ENCODE measurements at places on chromosomes 6 and 20.

DNA sequence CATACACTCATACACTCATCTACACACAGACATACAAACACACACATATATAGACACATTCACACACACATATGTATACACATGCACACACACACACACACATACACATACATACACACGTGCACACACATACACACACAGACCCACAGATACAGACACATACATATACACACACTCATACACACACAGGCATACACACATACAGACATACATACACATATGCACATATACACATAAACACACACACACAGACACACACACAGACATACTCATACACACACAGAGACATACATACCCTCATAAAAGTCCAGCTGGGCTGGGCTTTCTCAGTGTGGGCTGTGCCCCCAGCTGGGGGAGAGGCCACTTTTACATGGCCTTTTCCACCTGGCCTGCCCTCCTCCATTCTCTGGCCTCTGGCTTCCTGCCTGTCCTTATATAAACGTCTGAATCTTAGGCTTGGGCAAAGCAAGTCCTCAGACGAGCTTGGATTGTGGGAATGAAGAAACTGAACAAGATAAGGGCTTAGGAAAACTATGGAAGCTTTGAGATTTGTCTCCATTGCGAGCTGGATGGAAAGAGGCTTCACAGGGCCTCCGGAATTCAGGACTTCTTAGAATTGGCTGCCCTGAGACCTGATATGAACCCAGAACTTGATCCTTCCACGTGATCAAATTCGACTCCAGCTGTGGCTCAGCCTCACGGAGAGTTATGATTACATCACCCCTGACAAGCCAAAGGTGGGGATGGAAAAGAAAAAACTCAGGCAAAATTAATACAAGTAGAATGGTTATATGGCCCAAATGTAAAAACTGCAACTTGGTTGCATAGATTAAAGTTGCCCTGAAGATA lies 22.5 kb upstream of the CST3 start:
- DNase-seq = no peak

DNA sequence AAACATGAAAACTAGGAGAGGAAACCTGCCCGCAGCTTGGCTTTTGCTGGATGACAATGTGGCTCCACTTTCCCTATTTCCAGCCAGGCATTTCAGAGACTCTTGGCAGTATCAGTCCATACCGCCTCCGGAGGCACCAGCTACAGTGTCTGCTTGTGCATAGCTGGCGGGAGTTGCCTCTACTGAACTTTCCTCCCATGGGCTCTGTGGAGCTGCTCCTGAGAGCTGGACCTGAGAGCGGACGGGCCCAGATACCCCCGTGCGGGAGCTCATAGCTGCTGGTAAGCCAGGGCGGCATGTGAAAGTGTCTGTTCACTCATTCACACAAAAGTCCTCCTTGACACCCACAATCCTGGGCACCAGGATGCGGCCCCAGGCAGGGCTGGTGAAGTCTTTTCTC lies 130.3 kb upstream of the PMEPA1 start:
- no peak for DNase-seq

DNA sequence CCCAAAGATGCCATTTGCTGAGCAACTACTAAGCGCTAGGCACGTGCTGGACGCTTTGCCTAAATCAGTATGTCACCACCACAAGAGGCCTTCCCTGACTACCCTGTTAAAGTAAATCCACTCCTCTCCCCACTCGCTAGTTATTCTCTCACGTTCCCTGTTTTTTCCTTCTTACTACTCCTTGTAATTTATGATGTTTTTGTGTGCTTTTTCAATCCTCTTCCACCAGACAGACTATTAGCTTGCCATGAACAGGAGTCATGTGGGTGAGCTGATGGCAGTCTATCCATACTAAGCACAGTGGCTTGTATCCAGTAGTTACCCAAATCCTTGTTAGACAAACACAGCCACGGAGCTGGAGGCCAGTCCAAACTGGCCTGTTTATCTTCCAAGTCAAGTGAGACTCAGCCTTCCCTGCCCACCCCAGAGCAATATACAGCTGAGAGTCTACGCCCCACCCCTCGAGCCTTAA lies 41.2 kb downstream of the C6orf132 start:
- DNase-seq = no peak

DNA sequence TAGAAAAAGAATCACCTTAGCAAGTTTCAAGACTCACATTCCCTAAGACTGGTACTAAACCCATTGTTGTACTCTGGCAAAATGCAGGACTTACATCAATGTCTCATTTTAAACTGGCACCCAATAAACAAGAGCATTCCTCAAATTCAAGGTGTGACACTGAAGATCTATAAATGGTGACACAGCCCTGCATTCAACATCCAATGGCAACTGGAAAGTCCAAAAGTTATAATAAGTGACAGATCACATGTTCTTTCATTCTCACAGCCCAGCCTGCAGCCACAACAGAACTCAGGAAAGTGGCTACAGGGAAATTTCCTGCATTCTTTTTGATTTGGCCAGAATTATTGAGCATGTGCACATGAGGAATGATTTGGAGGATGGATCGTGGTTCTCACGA lies 57.5 kb downstream of the MBOAT1 start:
- DNase-seq = no peak

GRCh38 chr6:106114492-106114891 lies 28.4 kb downstream of the PRDM1 start:
- no peak for DNase-seq

- DNase-seq = no peak
Observed at GRCh38 chr6:21827425-21828202, 234.1 kb downstream of the SOX4 start.

DNA sequence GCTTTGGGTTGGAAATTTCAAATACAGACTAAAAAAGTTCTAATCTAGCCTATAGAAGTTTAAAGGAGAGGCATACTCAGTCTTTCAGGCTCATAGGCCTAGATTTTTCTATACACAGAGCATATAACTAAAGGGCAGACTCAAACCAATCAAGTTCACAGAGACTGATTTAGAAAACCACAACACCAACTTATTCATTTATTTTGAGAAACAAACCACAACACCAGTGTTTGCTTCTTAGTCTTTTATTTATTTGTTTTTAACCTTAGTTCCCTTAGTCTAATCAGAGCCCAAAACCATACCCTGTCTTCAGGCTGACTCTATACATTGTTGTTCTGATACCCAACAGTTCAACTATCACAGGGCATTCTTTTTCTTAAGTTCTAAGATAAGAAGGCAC lies 103.7 kb downstream of the REV3L start:
- DNase-seq = no peak

GRCh38 chr6:107348224-107348623 lies 111.1 kb downstream of the PDSS2 start:
- no peak for DNase-seq

DNA sequence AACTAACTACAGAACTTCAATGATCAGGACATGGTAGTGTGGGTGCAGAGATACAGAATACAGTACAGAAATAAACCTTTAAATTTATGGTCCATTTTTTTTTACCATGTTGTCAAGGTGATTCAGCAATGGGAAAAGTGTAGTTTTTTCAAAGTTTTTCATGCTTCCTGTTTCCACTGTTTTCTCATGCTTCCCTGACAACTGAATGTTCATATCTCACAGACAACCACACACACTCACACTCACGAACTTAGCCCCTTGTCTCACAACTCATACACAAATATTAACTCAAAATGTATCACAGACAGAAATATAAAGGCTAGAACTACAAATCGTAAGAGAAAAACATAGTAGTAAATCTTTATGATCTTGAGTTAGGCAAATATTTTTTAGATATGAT lies 232.6 kb upstream of the CDYL start:
- no peak for DNase-seq

GRCh38 chr6:148854992-148855391 lies 108.2 kb downstream of the UST start:
- no peak for DNase-seq

DNA sequence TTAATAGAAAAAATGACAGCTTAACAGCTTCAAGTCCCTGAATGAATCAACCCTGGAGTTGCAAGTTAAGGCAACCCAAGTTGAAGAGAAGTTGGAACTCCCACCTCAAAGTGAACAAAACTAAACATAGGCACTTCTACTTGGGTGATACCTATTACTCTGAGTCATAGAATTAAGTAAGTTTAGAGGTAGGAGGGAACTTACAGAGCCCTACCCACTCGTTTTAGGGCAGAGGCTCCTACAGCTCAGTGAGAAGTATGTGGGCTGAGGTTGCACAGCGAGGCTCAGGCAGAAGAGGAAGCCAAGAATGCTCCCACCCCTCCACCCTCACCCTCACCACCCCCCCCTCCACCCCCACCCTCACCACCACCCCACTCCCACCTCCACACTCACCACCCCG lies 42.2 kb downstream of the NFATC2 start:
- no peak for DNase-seq

GRCh38 chr6:39657355-39658135 lies 67.7 kb downstream of the KIF6 start:
- no peak for DNase-seq

- no peak for DNase-seq
Observed at GRCh38 chr6:107917451-107918375, 40.3 kb downstream of the SEC63 start.

GRCh38 chr20:37256286-37256685 lies 5.3 kb downstream of the GHRH start:
- no peak for DNase-seq

- peak; percentile 75 for DNase-seq
Observed at GRCh38 chr6:39361657-39362486, 39.4 kb upstream of the KCNK16 start.

GRCh38 chr20:53381568-53382262 lies 211.9 kb downstream of the ZNF217 start:
- no peak for DNase-seq

- DNase-seq = no peak
Observed at GRCh38 chr20:37816726-37817125, 86.2 kb upstream of the VSTM2L start.

GRCh38 chr6:2225422-2226392 lies 19.7 kb downstream of the GMDS start:
- no peak for DNase-seq

GRCh38 chr6:30443657-30444450 lies 45.5 kb upstream of the HLA-E start:
- no peak for DNase-seq

- no peak for DNase-seq
Observed at GRCh38 chr6:107956181-107956580, 1.8 kb downstream of the SEC63 start.

GRCh38 chr20:60035-60918 lies 27.2 kb upstream of the DEFB125 start:
- DNase-seq = no peak

DNA sequence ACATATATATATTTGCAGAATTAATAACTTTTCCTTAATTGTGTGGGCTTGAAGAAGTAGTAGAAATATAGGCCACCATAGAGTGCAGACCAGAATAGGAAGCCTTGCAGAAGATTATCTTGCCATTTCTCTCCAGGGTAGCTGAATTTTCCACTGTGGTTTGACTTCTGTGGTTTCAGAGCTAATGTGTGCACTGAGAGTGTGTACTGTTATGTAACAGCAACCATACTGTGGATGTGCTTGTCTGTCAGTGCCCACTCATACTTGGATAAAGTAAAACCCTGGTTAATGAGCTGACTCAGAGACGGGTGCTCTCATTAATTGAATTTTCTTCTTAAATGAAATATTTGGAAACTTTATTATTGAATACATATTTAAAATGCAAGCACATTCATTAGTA lies 57.2 kb downstream of the CEP43 start:
- DNase-seq = no peak

GRCh38 chr20:17666481-17666880 lies 15.6 kb downstream of the RRBP1 start:
- no peak for DNase-seq

- no peak for DNase-seq
Observed at GRCh38 chr6:71114986-71115385, 158.1 kb upstream of the B3GAT2 start.

DNA sequence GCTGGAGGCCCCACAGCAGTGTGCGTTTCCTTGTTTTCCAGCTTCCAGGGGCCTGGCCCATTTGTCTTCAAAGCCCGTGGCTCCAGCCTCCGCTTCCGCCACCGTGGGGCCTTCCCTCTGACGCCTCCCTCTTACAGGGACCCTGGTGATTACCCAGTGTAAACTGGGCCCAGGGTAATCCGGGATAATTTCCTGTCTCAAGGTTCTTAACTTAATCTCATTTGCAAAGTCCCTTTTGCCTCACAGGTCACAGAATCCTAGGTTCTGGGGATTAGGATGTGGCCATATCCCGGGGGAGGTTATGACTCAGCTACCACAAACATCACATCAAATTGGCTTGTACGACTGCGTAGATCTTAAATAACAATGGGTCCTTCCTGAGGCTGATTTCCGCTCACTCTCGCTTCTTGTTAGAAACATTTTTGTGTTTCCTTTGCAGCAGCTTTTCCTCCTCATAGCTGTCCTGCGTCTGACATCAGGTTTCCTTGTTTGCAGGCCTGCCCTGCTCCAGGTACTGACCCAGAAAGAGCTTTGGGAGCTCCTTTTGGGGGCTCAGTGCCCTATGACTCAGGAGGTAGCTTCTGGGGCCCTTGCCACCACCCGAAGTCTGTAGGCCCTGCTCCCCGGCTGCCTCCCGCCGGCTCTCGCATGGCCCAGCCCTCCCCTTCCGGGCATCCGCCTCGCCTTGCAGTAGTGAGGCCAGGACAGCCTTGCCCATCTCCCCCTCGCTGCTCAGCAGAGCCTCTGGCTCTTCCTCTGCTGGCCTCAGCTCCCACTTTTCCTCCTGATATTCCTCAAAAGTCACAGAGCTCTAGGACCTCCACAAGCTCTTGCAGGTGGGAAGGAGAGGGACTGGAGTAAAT lies 100.5 kb downstream of the ERMARD start:
- no peak for DNase-seq

GRCh38 chr20:25720285-25720684 lies 23.6 kb upstream of the ZNF337 start:
- DNase-seq = no peak

DNA sequence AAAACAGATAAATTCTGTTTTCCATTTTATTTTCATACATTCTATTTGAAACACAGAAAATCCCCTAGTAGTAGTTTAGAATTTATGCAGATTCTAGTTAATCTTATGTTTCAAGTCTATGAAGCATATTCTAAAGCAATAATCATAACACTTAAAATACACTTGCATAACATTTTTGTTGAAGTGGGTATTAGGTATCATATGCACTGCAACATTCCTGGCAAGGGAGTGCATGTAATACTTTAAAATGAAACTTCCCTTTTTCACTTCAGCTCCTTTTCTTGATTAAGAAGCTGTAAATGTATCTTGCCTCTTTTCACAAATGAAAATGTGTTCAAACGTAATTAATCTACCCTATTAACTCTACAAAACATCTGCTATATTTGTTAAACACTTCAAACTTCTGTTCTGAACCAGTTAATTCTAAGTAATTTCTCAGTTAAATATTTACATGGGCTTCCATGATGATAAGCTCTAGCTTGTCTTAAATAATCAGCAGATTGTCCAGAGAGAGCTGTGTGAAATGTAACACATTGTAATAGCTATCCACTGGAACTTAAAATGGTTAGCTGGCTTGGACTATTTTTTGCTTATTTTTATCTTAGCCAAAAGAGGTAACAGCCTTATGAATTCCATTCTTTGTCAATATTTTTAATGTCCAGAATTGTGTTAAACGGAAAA lies 192.8 kb downstream of the COL19A1 start:
- no peak for DNase-seq
